ENCODE measurements at places on chromosomes 5 and 9.

DNA sequence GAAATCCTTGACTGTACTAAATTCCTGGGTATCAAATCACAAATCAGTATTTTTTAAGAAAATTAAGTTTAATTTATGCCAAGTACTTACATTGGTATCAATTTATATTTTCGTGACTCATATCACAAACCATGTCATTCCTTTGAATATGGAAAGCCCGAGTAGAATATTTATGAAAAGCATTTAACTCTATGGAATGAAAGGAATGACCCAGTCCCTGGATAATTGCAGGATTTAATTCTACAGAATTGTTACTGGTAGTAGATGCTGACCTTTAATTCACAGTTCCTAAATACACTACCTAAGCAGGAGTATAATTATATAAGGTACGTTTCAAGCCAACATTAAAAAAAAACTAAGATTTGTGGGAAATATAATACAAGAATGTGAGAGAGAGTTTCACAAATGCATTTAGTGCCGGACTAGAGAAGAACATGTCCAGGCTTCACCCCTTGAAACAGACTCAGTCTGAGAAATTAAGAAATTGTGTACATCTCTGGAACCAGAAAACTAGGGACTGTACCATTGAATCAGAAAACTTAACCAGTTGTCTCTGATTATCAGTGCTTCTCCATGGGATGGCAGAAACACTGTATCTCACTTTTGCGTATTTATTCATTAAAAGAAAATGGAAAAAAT lies 28.5 kb upstream of the PLPPR1 start:
- no peak for DNase-seq

GRCh38 chr5:94217216-94217615 lies 401.2 kb downstream of the KIAA0825 start:
- DNase-seq: no peak

- no peak for DNase-seq
These were observed 130.5 kb downstream of the ST8SIA4 start for GRCh38 chr5:100772548-100772947.

GRCh38 chr9:89346696-89347095 lies 28.4 kb downstream of the SECISBP2 start:
- no peak for DNase-seq

- DNase-seq: no peak
These were observed 215.1 kb downstream of the FRMD3 start for GRCh38 chr9:83323148-83323547.

- DNase-seq: no peak
These were observed 194.6 kb downstream of the OLFM1 start for GRCh38 chr9:135281791-135282737.

GRCh38 chr5:133326361-133326760 lies 274.5 kb downstream of the HSPA4 start:
- no peak for DNase-seq

DNA sequence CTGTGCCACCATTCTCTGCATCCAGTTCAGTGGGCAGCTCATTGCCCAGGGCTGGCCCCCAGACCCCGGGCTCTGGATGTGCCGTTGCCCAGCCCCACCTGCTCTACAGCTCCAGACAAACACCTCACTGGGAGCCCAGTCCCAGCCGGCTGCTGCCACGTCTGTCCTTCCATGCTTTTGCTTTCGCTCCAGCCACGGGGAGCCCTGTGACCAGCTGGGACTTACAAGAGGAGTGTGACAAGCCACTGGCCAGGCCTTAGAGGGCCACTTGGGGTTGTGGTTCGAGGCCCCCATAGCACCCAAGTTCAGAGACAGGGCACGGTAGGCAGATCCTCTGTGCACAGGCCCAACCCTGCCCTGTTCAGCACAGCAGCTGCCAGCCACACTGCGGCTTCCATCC lies 142.0 kb downstream of the ADAMTS2 start:
- no peak for DNase-seq

- no peak for DNase-seq
These were observed 1.3 kb upstream of the AK1 start for GRCh38 chr9:127878652-127879390.

DNA sequence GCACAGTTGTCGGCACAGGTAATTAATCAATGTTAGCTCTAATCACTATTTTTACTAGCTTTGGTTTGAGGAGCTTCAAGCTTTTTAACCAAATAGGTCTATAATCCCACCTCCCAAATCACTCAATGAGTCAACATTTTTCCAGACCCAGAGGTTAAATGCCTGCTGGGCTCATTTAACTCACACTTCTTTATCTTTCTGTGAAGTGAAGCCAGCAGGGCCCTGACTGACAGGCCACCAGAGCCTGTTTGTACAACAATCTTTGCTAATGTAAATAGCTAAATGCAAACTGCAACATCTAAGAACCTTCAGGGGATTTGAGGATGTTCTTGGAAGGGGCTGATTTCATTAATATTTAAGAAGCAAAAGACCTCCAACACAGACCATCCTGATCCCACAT lies 98.4 kb upstream of the NREP start:
- DNase-seq: no peak

DNA sequence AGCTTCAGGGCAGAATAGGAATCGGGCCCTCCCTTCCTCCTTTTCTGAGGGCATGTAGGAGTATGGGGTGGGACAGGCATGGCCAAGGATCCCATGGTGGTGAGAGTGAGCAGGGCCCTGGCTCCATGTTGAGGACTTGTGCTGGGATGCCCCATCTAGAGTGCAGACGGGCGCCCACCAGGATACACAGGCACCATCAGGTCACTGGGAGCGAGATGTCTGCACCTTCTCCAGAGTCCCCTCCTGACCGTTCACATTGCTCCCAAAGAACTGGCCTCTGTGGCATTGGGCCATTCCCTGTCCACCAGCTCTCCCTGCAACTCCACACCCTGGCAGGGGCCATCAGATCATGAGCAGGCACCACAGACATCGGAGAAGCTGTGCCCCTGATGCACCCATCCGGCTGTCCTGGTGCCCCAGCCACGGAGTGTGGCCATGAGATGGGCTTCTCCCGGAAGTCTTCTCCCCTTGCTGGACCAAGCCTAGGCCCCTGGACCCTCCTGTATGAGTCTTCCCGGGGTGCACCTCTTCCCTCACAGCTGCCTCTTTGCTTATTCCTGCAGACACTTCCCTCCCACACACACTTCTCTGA lies 195.0 kb downstream of the IRX2 start:
- no peak for DNase-seq

- DNase-seq: no peak
These were observed 499 bp downstream of the FBLL1 start for GRCh38 chr5:168529374-168530234.

DNA sequence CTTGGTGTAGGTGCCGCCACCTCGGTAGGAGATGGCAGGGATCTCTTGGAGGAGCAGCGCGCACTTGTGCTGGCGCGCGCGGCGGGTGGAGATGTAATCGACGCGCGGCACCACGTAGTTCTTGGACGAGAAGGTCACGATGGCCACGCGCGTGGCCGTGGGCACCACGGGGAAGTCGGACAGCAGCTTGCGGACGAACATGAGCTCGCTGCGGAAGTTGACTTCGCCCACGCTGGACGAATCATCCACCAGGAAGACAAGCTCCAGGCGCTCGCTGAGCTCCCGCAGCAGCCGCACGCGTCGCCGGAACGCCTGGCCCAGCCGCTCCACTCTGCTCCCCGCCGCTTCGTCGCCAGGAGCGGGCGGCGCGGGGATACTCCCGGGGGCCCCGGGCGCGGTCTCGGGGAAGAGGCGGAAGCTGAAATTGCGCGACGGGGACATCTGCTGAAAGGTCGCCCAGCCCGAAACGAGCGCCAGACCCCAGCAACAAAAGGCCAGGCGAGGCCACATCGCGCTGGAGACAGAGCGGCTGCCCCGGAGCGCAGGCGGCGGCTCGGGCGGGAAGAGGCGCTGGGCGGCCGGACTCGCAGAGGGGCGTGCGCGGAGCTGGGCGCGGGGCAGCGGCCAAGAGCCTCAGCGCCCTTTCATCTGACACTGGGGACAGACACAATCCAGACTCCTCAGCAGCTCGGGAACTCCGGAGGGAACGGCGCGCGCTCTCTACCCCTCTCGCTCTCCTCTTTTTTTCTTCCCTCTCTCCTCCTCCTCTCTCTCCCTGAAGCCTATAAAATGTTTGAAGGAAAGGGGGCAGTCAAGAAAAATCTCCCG lies at the start of gene SVEP1:
SVEP1 (minus strand) TSS at position 708 of the 828 bp plus-strand sequence; CDS start at position 510, 198 bp downstream.
- no peak for DNase-seq

DNA sequence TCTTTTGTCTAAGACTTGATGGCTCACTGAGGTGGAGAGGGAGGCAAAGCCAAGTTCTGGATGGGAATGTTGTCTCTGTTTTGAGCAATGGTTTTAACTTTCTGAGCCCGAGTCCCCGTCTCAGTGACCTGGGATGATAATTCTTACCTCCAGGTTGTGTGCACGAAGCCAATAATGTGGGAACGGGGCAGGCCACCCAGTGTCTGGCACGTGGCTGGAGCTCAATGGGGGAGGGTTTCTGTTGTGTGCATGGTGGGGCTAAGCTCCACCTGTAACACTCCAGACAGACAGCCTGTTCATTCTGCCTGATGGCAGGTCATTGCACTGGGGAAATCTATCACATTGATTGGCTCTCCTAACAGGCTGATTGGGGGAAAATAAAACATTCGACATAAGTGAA lies 37.1 kb upstream of the NTNG2 start:
- DNase-seq: no peak

- no peak for DNase-seq
These were observed 30.7 kb upstream of the PTGS1 start for GRCh38 chr9:122340161-122340560.

DNA sequence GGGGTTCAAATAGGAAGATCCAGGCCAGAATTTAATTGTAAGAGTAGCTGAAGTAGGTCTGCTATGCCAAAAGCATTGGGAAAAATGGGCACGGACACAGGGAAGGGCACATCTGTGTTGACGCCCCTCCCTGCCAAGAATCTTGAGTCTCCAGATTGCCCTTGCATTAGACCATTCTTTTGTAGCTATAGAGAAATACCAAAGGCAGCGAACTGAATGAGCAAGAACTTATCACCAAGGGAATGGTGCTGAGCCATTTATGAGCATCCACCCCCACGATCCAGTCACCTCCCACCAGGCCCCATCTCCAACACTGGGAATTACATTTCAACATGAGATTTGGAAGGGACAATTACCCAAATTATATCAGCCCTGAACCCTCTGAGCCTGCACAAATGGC lies 18.0 kb upstream of the GDA start:
- no peak for DNase-seq

- no peak for DNase-seq
These were observed 35.6 kb downstream of the TTC39B start for GRCh38 chr9:15271403-15271802.

- DNase-seq: no peak
These were observed 15.4 kb downstream of the FBXL17 start for GRCh38 chr5:108366500-108366899.

DNA sequence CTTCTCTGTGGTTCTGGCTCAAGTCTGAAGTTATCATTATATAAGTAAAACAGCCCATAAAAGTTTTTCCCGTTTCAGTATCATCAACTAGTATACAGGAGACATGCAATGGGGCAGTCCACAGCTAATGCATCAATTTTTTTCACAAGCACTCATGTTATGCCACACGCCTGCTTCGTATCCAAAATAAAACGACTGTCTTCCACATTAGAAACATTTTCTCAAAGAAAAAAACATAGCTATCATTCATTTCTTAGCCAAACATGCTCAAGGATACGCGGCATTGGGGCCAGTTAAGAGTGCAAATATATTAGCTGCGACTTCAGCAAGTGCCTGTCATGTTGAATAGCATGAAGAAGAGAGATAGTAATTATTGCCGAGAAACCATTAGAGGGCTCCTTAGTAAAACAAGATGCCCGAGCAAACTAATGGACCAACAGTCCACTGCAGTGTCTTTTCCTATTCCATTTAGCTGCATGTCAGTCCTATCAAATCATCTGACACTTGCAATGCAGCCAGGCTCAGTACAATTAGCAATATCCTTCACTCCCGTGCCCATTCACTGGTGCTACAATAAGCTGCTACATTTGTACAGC lies 68.5 kb downstream of the BNC2 start:
- DNase-seq: no peak

DNA sequence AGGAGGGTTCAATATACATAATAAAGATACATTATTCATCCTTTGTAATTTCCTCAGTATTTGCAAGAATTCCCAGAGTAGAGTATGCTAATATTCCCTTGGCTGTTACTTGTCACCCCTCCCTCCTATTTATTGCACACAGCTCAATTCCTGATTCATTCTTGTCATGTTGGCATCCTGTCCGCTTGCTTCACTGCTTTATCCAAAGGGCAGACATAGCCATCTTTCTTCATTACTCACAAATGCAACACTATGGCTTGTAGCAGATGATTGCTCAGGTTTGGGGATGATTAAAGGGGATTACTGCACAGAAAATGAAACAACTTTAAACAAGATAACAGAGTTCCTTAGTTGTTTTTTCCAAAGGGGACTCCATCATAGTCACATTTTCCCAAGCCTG lies 1.2 kb upstream of the IL33 start:
- no peak for DNase-seq

- DNase-seq: no peak
These were observed 170.4 kb downstream of the SYK start for GRCh38 chr9:90972057-90972456.

DNA sequence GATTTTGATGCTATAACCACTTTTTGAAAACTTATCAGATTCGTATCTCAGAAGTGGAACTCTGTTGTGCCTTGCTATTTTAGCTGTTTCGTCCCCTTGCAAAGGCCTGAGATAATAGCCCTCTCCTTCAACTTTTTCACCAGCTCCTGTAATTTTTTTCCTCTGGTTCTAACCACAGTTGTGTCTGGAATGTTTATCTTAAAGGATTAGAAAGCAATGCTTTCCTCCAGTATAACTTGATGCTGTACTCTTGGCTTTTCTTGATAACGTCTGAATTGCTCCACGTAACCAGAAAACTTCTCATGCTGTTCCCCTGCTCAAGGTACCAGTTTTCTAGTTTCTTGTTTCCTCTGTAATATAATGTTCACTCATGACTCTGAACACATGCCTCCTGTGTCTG lies 209.4 kb downstream of the DTWD2 start:
- no peak for DNase-seq

DNA sequence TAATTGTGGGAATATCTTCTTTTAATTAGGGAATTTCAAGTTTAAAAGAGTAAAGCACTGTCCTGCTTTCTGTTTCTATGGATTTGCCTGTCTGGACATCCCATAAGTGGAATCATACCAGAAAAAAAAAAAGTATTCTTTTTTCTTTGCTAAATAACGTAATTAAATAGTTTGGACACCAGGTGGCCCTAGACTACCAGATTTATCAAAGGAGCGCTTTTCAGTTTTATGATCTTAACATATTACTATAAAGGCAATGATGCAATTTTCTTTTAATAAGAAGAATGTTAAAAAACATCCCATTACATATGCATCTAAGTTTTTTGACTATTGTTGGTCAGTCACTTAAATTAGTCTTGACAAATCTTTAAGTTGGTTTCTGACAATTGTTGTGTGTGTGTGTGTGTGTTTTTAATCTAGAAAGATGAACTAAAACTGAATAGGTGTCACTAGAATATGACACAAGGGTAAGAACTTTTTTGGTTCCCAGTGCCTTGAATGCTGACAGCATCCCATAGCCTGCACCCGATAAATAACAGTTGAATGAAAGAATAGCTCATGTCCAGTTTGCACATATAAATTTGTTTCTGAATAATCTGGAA lies 49.5 kb downstream of the C5orf22 start:
- DNase-seq: no peak
